ENCODE measurements at places on chromosomes 5 and 9. TPM values are rescaled to one million over a fixed set of nuclear protein-coding genes. Genes with fewer than 3 reads are reported as not detected.

DNA sequence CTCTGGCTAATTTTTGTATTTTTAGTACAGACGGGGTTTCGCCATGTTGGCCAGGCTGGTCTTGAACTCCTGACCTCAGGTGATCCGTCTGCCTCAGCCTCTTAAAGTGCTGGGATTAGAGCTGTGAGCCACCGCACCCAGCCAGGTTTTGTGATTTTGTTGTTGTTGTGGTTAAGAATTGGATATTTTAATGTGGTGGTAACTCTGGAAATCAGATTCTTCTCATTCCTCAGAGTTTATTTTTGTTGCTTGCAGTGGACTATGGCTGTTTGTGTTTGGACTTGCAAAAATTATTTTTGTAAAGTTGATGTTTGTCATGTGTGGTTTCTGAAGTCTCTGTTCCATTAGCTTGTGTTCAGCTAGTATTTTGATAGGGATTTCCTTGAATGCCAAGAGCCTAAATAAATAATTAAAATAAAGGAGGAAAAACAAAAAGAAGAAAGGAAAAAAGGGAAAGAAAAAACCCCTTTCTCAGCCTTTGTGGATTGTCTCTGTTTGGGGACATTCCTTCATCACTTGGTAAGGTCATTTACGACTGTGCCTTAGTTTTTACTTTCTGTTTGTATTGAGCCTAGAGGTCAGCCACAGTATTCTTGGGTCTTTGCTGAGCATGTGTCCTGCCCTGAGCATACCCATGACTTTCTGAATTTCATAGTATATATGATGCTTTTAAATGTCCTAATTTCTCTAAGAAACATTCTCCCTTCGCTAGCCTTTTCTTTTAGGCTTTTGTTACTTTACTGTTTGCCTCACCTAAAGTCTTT lies 37.3 kb downstream of the PBX3 start:
- no peak for DNase-seq

- DNase-seq, result no peak
These were observed 27.7 kb downstream of the RANBP3L start for GRCh38 chr5:36273809-36274526.

DNA sequence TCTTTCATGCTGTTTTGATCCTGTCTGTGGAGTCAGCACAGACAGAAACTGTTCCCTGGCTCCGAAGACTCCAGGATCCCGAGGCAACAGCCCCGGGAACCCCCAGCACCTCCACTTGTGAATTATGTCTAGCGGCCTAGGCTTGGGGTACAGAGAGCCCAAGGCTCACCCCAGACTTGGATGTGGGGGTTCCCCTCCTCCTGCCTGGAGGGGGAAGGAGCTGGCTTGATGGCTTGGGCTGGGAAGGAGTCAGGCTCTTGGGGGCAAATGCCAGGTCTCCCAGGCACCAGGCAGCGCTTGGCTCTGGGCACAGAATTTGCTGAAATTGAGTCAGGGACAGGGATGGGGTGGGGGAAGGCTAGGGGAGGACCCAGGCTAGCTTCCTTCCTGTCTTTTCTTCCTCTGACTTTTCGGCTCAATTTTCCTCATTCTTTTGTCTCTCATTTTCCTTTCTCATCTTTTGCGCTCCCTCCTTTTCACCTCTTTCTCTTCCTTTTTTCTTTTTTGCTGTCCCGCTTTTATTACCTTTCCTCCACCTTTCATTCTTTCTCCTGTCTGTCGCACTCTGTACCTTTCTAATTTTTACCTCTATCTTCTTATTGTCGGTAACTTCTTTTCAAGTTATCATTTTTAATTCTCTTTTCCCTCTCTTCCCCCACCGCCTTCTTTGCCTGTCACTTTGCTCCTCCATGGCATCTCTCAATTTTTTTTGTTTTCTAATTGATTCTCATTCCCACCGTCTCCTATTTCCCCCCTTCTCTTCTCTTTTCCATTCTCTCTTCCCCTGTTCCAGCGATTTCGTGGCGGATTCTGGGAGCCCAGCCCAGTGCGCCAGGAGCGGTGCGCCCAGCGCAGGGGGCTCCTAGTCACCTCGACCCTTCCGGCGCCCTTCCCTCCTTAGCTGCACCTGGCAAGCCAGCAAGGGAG lies 10.5 kb downstream of the MSX2 start:
- DNase-seq, result no peak

- DNase-seq, result peak; percentile 42
These were observed 139.2 kb upstream of the PALM2AKAP2 start for GRCh38 chr9:109640580-109641371.

- no peak for DNase-seq
These were observed 41.9 kb upstream of the FUBP3 start for GRCh38 chr9:130537346-130538050.

DNA sequence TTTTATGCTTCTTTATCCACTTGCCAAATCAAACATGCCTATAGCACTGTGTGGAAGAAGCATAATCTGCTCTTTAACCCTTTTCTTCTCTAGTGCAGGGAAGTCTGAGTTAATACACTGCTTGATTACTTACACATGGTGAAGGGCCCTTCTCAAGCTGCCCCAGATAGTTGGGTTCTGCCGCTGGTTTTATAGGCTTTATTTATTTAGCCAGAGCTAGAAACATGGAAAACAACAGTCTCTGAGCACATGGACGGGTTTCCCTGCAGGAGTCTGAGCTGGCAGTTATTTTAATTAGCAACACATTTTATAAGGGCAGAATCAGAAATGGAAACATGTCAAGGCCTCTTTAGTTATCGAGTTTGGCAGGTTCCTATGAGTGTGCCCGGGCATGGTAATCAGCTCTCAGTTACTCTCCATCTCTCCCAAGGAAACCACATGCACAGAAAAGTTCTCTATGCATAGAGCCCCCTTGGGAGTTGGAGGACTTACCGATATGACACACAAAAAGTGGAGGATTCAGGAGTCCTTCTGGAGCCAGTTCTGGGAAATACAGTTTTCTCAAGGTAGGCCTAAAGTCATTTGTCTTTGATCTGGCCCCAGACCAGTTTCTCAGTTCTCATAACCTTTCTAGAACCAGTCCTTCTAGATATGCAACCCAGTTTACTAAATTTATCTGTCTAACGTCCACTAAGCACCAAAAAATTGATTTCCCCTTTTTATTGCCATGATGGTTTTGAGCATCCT lies 564.8 kb downstream of the ACTL7B start:
- DNase-seq, result no peak

GRCh38 chr5:67246546-67247268 lies 50.1 kb upstream of the CD180 start:
- no peak for DNase-seq

DNA sequence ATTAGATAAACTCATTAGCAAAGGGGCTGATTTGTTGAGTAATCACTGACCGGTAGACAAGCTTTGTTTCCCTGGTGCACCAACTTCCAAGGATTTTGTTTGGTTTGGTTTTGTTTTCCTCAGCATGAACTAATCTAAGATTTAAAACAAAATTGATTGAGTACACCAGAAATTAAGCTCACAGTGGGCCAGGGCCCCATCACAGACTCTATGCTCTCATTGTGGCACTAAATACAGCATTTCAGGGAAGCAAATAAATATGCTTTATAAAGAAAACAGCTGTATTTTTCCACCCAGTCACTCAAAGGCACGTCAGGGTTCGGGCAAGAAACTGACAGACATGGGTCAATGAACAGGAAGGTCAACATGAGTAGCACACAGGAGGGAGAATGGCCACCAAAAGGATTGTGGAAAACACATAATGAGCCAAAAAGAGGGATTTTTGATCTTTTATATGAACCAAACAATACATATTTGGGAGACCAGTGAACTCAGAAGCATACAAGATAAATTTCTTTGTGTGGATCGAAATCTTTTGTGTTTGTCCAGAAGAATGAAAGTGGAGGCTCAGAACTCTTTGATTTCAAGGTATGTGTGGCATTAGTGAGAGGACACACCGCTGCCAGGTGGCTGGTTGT lies 8.8 kb downstream of the CFAP77 start:
- DNase-seq, result no peak

- no peak for DNase-seq
These were observed 60.4 kb upstream of the TMED7 start for GRCh38 chr5:115686051-115686737.

DNA sequence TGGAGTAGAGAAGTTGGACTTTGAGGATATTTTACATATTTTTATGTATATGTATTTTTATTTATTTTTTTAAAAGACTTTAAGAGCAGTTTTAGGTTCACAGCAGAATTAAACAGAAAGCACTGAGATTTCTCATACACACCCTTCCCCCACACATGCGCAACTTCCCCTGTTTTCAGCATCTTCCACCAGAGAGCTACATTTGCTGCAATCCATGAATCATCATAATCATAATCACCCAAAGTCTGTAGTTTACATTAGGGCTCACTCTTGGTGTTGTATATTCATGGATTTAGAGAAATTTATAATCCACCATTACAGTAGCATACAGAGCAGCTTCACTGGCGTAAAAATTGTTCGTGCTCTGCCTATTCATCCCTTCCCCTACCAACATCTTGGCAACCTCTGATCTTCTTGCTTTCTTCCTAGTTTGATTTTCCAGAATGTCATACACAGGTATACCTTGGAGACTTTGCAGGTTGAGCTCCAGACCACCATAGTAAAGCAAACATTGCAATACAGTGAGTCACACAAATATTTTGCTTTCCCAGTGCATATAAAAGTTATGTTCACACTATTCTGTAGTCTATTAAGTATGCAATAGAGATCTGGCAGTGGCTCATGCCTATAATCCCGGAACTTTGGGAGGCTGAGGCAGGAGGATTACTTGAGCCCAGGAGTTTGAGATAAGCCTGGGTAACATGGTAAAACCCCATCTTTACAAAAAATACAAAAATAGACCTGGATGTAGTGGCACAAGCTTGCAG lies 9.6 kb upstream of the CCDC171 start:
- DNase-seq, result no peak

DNA sequence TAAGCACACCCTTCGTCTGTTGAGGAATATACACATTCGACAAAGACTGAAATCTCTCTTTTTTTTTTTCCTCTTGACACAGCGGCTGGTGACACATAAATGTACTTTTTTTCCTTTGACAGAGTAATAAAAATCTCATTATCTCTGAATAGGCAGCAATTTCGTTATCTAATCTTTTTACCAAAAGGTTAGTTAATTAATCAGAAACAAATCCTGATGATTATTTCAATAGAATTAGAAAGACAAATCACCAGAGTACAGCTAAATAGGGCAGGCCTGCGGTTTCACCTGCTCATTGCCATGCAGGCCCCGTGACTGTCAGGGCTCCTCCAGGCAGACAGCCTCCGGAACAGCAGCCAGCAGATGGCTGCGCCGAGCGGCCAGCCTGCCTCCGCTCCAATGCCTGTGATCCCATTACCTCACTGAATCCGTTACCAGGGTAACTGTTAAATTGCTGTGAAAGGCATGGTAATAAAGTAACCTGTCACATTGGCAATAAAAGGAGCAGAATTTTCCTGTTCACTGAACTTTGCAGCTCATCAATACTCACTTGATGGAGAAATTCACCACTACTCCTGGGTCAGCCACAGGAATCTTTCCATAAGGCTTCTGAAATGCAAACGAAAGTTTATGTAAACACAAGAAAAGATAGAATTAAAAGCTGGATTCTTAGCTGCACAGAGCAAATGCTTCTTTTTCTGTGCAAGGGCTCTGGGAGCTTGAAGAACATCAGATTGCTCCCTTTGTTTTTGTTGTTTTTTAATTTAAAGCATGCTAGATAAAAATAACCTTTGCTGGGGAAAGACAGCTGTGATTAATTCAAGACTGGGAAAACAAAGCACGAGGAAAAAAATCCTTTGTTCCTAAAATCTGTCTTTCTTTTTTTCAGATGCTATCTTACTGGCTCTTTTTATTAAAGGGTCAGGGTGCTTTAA lies 666.4 kb upstream of the ZNF608 start:
- peak; percentile 50 for DNase-seq

GRCh38 chr9:20022410-20022809 lies 233.6 kb upstream of the SLC24A2 start:
- no peak for DNase-seq

DNA sequence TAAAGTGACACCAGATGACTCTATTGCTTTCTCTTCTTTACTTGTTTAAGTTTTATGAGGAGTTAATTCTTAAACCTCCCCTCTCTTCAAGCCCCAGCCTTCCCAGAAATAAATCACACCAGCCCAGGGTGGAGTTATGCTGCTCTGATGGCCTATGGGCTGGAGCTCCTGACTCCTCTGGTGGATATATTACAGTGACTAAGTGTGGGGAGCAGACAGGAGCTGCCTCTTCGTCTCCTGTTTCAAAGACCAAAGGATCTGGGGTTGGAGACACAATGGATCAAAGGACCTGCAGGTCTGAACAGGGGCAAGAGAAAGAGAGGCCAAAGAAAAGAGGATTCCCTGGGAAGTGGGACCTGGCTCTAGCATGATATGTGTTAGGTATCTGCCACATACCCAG lies 312.0 kb upstream of the MSX2 start:
- no peak for DNase-seq

DNA sequence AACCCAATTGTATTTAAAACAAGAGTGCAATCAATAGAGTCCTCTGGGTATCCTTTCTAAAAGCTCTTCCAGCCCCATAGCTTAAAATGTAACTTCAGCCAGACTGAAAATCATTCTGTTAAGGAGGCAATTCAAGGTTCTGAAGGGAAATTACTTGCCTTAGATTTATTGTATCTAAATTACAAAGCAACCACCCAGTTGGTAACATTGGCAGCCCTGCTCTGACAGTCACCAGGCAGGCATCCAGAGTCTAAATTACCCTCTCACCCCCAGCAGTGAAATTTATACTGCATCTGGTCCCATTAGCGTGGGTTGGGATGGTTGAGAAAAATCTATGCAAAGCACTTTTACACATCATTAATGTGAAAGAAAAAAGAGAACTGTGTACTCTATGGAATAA lies 514.7 kb downstream of the MTRR start:
- no peak for DNase-seq

ERBIN gene
- 31.0 TPM for polyA plus RNA-seq

RNF208 gene
- 2.3 TPM for polyA plus RNA-seq

PTGR1 gene
- 7.3 TPM for polyA plus RNA-seq

GABRA1 gene
- polyA plus RNA-seq, result not detected

CCNI2 gene
- 0.67 TPM for polyA plus RNA-seq

GDF9 gene
- polyA plus RNA-seq, result 0.93 TPM

FIBCD1 gene
- polyA plus RNA-seq, result 0.06 TPM

FOXD4L5 gene
- not detected for polyA plus RNA-seq

RORB gene
- 0.60 TPM for polyA plus RNA-seq
